ENCODE measurements at places on chromosomes 5 and 9.

DNA sequence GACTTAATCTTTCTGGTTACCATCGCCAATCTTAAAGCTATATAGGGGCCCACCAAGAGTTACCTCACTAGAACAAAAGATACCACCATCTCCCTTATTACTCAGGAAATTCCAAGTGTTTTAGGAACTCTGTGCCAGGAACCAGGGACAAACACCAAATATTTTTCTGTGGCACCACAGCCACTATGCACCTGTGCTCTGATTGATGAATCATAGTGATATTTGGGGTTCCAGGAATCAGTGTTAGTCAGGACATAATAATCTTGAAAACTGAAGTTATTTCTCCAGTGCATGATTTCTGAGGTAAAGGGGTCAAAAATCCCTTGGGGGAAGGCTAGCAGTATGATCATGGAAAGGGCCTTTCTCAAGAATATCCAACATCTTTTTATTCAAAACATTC lies 10.2 kb upstream of the TMED7 start:
- DNase-seq = no peak

GRCh38 chr9:94829380-94830070 lies 103.0 kb downstream of the AOPEP start:
- no peak for DNase-seq

GRCh38 chr9:94882966-94883641 lies 156.6 kb downstream of the AOPEP start:
- no peak for DNase-seq

DNA sequence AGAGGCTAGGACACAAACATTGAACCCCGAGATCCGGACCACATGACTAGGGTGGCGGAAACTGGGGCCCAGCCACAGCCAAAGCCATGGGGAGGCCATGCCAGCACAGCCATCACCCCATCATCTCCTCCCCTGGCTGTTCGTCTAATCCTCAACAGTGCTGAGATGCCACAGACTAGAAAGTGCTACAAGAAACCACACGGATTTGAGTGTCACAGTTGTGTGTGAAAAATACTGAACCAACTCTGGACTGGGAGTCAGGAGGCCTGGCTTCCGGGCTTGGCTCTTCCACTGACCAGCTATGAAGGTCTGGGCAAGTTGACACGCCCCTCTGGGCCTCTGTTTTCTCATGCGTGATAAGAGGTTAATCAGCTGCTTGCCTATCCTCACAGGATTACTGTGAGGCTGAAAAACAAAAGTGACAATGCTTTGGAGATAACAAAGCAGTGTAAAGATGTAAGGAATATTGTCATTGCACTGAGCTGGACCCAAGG lies 38.8 kb upstream of the SHB start:
- DNase-seq = no peak

DNA sequence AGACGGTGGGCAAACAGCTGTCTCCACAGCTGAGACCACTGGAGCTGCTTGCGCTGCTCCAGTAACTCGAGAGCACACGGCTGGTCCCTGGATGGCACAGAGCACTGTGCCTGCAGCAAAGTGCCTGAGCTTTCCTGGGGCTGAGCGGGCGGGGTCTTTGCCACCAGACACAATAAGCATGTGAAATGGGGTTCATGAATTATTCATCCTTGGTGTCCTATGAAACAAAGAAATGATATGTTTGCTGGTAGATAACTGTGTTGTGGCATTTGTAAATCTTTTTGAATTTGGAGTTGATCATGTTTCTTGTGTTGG lies 151.7 kb upstream of the MPDZ start:
- DNase-seq = no peak

- no peak for DNase-seq
Observed at GRCh38 chr9:4113711-4114110, 186.2 kb downstream of the GLIS3 start.
